ENCODE measurements at places on chromosomes 3 and 15.

GRCh38 chr3:113222451-113223086 lies 11.2 kb downstream of the BOC start:
- no peak for DNase-seq

GRCh38 chr3:126464494-126464893 lies 11.2 kb downstream of the ZXDC start:
- DNase-seq = no peak

GRCh38 chr3:127787571-127788365 lies 34.5 kb downstream of the MGLL start:
- DNase-seq = no peak

GRCh38 chr3:148606979-148607378 lies 90.7 kb upstream of the AGTR1 start:
- no peak for DNase-seq

DNA sequence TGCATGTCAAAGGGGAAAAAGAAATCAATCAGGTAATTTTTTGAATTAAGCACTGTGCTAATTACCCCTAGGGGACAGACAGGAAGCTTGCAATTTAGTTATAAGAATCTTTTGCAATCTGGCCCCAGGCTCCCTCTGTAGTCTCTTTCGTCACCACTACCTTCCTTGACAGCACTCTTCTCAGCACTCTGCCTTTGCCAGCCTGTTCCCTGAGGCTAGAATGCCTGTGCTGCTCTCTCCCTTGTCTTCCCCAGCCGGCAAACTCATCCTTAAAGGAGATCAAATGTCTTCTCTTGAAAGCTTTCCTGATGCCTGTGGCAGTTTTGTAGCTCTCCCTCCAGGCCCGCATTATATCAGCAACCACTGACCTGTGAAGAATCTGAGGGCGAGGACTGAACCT lies 32.4 kb upstream of the PRTG start:
- DNase-seq = no peak

Data from activated naive CD4-positive, alpha-beta T cell treated with anti-CD3 and anti-CD28 coated beads, Interleukin-2, amount 50 U/mL, for 16 hours (primary cell).